ENCODE measurements at places on chromosomes 2 and 18.

- no peak for DNase-seq
Observed at GRCh38 chr2:220300806-220301205, 673.4 kb downstream of the SLC4A3 start.

DNA sequence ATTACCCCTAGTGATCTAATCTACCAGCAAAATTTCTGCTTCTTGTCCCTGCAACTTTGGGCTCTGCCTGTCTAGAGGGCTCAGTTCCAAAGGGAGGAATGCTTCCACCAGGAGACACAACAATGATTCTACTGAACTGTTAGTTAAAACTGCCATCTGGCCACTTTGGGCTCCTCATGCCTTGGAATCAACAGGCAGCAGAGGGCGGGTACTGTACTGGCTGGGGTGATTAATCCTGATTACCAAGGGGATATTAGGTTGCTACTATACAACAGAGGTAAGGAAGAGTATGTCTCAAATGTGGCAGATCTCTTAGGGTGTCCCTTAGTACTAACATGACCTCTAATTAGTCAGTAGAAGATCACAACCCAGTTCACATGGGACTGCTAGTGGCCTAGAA is 21.4 kb downstream of the HADHA start:
- no peak for DNase-seq

- DNase-seq, result peak; percentile 34
Observed at GRCh38 chr18:33928231-33928630, 296.5 kb downstream of the NOL4 start.

DNA sequence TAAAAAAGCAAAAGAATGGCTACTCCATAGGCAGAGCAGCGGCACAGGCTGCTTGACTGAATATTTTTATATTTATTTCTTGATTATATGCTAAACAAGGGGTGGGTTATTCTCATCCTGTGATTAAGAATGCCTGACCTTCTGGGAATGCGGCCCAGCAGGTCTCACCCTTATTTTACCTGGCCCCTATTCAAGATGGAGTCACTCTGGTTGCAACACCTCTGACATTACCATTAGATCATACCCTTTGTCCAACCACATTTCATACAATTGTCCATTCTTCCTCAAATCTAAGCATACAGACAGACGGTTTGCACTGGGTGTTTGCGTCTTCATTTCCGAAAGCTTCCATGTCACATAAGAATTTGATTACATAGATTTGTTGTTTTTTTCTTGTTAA is 168.2 kb downstream of the GALNT1 start:
- no peak for DNase-seq

DNA sequence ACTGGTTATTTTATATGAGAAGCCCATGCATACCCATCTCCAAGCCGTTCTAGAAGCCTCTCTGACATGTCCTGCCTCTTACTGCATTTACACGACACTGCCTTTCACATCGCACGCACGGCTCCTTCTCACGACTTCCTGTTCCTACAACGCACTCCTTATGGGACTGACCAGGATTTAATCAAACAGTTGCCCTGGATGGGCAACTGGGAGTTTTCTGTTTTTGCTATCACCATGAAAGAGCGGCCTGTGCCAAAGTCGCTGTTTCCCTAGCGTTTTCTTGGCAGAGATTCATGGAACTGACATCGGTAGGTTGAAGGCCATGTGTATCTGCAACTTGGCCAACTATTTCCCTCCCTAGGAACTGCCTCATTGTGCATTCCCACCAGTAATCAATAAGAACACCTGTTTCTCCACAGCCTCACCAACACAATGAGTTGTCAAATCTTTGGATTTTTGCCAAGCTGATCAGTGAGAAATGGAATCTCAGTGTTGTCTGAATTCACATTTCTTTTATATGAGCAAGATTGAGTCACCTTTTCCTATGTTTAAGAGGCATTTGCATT is 97.2 kb upstream of the OTOS start:
- no peak for DNase-seq

GRCh38 chr2:240620859-240621258 is 4.4 kb upstream of the GPR35 start:
- no peak for DNase-seq

DNA sequence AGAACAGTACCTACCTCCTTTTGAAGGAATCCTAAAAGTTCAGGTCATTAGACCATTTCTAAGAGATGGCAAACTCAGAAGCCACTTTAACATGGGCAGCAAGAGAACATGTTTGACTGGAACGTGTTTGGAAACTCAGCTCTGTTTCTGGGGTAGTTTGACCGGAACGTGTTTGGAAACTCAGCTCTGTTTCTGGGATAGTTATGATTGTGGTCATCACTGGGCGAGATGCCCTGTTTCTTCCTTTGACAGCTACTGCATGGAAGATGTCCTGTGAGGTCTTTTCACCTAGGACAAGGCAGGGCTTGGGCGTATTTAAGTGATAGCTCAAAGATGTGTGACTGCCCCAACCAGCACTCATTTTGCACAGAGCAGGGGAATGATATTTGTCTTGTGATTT is 19.9 kb upstream of the SERPINB13 start:
- no peak for DNase-seq

DNA sequence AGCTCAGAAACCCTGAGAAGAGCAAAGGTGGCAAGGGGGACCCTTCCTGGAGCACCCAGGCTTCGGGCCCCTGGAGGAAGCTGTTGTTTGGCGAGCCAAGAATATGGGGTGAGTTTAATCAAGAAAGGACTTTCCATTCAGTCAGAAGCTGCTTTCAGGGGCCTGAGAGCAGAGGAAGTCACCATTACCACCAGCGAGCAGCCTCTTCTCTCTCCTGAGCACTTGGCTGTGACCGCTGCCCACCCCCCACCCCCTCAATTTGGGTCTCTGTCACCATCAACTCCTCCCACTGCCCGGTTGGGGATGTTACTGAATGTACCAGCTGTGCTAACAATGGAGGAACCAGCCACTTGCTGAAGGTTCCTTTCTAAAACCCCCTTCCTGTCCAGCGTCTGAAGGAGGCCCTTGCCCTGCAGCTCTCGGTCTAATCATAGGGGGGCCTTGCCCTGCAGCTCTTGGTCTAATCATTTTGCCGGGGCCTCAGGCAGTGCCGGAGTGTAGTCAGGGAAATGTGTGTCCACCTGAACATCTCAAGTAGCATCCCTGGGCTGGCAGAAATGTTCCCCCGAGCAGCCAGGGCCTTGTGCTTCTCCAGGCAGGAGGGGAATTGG is 943 bp downstream of the INPP5D start:
- DNase-seq, result no peak

DNA sequence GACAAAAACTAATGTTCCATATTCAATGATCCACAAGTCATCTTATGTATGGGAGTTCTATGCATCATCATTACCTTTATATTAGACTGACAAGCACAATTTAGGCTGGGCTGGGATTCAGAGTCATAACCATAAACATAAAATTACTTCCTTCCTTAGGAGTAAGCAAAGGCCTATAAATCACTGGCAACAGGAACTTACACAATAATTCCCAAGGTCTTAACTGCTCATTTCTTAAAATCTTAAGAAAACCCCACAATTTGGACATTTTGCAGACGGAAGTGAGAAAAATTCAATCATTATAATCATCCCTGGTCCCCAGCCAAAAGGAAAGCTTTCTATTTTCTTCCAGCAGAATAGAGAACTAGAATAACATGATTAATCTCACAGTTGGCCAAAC is 232.3 kb downstream of the DYM start:
- DNase-seq, result no peak

DNA sequence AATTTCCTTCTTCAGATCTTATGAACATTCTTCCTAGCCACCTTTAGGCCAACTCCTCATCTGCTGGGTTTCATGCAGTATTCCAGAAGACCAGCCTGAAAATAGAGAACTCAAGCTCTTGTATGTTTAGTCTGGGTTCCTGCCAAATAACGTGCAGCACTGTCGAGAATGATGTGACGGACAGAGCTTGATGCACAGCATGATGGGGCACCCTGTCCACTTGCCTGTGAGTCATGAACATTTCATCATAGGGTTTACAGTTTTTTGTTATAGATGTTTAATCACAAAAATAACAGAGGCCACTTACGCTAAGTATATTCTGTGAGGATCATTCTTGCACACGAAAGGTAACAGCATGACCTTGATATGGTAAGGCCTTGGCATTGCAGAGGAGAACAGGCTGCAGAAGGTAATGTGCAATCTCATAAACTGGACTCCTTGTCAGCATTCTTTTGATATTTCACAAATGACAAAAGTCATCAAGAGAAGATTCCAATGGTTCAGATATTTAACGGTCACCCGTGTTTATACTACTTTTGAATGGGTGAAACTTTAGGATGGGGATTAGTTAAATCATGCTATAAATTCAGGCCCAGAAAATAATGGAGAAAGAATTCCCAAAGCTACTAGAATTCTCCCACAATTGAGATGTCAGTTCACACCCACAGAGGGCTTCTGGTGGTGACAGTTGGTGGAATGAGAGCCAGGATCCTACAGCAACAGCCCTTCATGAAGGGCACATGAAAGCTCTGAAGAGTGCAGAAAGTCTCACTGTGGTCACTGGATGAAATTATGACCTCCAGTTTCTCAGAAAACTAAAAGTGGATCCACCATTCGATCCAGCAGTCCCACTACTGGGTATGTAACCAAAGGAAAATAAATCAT is 396.1 kb upstream of the RAB12 start:
- peak; percentile 48 for DNase-seq

GRCh38 chr2:43566461-43566729 is 29.4 kb downstream of the THADA start:
- DNase-seq, result no peak

DNA sequence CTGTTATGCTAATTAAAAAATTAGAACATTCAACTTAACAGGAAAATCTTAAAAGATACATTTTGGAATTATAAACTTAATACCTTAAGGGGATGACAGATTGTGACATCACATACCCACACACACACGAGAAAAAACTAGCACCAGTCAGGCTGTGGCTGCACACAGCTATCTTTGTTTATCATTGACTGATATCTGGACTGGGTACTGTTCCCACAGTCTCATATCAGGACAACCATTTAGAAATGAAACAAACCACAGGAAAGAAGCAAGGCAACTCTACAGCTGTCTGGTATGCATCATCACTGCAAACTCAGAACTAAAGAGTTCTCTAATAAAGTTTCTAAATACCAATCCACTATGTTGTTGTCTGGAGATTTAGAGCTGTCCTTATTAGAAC is 210.9 kb upstream of the SMAD7 start:
- DNase-seq, result no peak

DNA sequence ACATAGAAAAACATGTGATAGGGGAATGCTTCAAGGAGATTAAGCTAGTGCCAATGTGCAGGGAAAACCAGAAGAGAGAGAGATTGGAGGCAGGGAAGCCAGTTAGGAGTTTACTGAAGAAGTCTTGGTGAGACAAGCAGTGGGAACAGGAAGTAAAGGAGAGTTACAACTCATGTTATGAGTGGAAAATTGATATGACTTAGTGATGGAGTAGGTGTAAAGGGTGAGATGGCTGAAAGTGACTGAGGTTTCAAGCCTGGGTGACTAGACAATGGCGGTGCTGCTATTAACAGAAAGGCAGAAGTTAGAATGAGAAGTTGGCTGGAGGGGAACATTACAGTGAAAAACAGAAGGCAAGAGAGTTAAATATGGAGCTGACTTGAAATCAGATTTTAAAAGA is 16.5 kb downstream of the DOK1 start:
- no peak for DNase-seq

- DNase-seq, result no peak
Observed at GRCh38 chr2:66567729-66568128, 132.8 kb downstream of the MEIS1 start.

GRCh38 chr2:146228020-146228393 is 1616.8 kb upstream of the ACVR2A start:
- DNase-seq, result no peak

DNA sequence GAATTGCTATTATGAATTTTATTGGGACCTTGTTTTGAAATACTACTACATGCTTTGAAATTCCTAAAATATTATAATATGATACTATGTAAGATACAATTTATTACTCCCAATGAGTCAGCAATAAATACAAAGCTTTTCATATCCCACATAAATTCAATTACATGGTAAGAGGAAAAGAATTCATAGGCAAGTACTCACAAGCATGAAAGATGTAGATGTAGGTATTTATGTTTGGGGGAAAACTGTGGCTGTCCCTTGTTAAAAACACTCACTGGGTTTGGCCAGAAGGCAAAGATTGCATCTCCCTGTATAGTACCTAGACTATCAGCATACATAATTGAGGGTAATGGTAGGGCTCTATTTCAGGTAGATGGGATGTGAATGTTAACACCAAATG is 90.4 kb downstream of the MBD2 start:
- no peak for DNase-seq
